ENCODE measurements at places on chromosomes 2 and 18.

DNA sequence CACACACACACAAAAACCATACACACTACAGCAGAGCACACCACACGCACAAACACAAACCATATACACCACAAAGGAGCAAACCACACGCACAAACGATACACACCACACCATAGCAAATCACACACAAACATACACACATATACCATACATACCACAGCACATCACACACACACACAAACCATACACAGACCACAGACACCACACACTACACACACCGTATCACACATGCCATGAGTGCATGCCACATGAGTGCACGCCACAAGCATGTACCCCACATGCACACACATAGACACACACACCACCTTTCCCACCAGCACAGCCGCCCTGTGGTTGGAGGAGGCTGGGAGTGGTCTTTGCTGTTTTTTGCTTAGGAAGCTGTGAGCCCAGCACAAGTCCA is 517.1 kb upstream of the MYT1L start:
- DNase-seq: no peak

GRCh38 chr2:130949954-130950353 is 113.2 kb downstream of the ARHGEF4 start:
- no peak for DNase-seq

DNA sequence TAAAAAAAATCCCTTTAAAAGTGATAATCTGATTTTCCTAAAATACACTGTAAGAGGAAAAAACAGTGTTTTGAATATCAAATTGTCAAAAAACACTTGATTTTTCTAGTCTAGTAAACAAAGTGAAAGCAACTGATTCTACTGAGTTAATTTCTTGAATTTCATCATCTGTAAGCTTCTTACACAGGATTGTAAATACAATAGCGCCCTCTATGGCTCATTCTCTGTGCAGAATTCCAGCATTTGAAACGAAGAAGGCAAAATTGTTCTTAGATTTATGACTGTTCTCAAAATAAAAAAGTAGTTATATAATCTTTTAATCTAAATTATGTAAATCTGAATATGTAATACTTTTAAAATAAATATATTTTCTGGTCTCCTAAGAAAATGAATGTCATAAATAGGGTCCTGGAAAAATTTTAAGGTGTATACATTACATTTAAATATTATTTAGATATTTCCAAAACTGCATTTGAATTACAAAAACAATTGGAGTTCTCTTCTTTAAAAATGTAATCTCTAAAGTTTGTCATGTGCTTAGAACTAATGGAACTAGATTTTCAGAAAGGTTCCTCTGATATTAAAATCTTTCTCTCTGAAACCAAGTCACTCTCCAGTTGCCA is 176.9 kb upstream of the MC4R start:
- DNase-seq: no peak

GRCh38 chr2:128289439-128289838 is 29.2 kb downstream of the HS6ST1 start:
- DNase-seq: no peak

DNA sequence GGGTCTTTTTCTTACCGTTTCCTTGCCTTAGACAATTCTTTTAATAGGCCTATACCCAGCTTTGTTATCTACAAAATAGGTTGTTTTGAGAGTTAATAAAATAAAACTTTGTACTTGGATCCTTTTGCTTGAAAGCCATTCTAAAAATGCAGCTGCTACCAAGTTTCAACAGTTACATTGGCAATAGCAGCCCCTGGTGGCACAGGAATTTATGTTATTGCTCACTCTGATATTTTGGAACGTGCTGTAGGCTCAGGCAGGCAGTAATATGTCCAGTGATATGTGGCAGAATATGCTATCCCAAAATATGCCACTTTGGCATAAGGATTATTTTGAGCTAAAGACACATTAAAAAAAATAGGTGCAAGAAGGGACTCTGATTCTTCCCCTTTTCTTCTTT is 6.7 kb upstream of the COMMD1 start:
- no peak for DNase-seq

DNA sequence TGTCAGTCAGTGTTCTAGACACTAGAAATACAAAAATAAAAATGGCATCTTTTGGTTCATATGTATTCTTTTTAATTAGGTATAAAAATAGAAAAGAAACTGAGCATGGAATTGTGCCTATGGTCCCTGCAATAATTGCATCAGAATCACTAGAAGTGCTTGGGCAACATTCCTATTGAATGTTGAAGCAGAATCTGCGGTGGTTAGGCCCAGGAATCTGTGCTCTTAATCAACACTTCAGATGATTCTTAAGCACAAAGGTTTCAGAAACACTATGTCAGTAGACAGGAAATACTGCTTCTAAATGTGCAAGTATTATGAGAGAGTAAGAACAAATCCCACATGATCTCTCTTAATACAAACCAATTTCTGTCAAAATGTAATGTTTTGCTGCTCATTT is 20.3 kb upstream of the RBBP8 start:
- DNase-seq: no peak

DNA sequence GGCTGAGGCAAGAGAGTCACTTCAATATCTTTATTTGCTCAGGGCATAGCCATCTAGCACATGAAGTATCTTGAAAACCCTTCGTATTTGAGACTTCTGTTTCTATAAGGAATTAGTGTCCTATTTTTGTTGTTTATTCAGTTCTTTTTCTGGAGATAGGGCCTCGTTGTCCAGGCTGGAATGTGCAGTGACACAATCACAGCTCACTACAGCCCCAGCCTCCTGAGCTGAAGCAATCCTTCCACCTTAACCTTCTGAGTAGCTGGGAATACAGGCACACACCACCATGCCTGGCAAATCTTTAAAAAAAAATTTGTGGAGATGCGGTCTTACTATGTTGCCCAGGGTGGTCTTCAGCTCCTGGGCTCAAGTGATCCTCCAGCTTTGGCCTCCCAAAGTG is 50.6 kb downstream of the PSMD14 start:
- DNase-seq: no peak

DNA sequence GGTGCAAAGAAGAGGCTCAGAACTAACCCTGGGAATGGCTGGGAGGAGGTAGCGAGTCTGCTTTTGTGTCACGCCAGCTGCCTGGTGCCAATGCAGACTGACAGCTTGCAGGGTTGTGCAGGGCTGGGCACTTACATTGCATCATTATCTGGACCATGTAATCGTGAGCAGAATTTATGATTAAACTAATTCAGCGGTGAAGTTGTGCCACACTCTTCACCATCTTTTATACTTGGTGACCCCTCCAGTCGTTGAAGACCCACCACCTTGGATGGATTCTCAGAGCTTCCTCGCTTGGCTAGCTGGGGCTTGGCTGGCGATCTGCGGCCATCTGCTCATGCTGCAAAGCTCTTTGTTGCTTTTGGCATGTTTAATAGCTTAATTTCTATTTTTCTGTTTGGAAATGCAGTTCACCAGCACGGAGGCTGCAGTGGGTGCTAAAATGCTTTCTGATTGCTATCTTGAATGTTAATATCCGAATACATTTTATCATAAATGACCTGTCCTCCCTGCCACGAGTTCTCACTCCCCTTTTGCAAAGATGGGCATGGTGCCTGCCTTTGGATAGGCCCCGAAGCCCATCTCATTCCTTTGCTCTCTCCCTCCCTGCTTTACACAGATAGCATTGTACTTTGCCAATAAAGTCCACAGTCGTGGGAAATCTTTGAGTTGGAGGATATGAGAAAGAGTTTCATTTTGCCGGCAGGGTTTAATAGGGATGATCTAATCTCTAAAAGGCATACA is 188.2 kb downstream of the PRKCE start:
- no peak for DNase-seq

DNA sequence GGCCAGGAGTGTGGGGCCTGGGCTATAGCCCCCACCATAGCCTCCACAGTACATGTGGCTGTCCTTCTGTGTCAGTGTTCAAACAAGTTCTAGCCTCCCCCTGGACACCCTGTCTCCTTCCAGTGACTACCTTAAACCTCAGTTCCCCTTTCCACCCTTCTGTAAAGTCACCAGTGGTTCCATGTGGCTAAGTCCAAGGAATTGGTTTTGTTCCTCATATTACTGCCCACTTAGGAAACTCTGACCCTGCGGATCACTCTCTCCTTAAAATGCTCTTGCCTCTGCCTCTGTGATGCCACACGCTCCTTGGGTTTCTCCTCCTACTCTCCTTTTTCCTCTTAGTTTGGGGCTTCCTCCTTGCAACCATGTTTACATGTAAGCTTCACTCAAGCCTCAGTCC is 27.8 kb upstream of the REL start:
- DNase-seq: no peak

DNA sequence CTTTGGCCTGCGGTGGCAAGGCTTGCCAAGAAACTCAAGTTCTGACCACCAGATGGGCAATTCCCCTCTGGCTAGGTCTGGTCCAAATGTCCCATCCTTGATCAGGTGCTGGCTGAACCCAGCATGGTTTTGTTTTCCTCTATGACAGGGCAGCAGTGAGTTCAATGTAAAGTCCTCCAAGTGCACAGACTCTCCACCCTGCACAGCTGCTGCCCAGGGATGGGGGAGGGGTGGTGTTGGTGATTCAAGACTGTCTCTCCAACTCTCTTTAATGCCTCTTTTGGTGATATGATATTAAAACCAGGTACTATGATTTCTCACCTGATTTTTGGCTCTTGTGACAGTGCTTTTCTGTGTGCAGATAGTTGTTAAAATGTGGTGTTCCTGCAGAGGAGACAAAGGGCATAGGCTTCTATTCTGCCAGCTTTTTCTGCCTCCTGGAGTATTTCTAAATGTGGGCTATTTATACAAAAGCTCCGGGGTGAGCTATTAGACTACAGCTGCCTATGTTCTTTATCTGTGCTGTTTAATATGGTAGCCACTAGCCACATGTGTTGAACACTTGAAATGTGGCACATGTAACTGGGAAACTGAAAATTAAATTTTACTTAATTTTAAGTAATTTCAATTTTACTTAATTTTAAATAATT is 64.0 kb upstream of the STK39 start:
- no peak for DNase-seq

GRCh38 chr18:77008006-77008405 is 124.6 kb downstream of the MBP start:
- DNase-seq: no peak

GRCh38 chr2:19478409-19478808 is 120.0 kb upstream of the OSR1 start:
- no peak for DNase-seq

DNA sequence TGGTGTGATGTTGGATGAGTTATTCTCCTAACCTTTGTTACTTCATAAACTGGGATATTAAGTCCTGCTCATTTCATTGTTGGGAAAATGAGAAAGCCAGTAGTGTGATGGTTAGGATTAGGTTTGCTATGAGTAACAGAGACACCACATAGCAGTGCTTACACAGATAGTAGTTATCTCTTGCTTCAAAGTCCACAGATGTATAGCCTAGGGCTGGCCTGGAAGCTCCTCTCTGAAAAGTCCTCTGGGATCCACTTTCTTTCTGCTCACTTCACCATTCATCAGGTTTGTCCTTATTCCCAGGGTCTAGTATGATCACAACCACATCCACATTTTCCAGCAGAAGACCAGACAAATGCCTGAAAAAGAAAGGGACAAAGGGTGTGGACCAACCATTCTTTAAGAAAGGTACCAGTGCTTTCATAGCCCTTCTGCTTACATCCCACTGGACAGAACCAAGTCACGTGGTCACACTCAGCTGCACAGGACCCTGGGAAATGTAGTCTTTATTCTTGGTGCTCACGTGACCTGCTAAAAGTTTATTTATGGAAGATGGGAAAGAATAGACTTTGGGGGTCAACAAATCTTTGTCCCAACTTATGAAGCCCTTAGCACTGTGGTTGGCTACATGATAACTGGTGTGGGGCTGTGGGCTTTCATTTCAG is 108.9 kb downstream of the INSIG2 start:
- DNase-seq: no peak

GRCh38 chr18:74153377-74153776 is 5.1 kb downstream of the TIMM21 start:
- no peak for DNase-seq

DNA sequence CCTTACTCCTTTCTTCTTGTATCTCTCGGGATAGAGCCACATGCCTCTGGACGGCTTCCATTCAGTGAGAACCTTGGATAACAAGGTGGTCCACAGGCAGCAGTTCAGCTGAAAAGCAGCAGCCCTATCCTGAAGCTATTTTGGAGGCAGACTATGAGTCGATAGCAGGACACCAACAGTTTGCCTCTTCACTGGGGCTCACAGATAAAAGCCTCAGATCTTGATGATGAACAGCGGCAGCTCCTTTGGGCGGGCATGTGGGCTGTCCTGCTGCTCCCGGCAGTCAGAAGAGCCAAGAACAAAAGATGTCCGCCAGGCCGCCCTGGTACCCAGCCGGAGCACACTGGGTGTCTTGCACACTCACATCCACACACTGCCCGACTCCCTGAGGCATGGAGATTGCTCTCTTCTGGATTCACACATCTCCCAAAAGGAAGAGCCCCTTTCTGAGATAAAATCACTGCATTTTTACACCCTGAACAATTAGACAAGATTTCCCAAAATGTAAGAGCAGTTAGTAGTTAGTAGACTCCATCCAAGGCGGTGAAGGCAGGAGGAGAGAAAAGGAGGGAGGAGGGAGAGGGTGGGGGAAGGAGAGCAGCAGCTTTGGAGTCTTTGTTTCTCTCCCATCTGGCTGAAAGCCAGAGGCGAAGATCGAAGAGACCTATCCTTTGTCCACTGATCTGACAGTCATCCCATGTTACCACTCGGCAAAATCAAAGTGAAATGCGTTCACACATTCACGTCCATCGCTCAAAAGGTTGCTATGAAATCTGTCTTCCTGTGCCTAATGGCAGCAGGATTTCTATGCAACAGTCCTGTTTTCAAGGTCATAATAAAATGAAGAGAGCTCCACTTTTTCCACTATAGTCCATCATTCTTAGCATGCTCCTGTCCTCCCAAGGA is 90.1 kb upstream of the KLF7 start:
- DNase-seq: no peak

DNA sequence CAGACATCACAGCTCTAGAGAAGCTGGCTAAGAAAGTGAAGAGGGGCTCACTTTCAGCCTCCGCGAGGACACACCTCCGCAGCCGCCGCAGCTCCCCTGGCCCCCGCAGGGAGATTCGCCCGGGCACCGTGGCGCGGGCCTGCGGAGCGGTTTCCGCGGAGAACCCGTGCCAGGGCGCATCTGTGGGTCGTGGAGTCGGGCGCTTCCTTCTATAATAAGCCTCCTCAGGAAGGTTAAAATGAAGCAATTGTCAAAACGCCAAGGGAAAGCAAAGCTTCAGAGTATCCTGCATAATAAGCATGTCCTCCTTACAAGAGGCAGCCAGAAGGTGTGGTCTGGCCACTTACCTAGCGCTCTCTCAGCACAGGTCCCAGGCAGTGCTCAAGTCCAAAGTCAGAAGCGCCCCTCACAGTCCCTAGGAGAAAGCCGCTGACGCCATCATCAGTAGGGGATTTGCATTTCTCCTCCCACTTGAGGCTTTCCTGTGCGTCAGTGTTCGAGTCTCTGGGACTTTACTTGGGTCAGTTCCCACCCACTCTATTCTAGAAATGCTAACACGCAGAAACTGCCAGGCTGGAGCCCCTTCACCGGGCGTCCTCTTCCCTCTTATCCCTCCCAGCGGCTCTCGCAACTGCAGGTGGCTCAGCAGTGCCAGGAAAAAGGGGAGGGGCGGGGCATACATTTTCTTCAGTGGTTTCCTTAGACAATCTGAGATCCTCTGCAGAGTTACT is at the start of gene STAT4:
Gene STAT4 (minus strand): TSS at position 395 of the 731 bp plus-strand sequence. CDS start 2,791 bp downstream, outside the sequence.
- no peak for DNase-seq
